ENCODE measurements at places on chromosomes 6 and 20.

DNA sequence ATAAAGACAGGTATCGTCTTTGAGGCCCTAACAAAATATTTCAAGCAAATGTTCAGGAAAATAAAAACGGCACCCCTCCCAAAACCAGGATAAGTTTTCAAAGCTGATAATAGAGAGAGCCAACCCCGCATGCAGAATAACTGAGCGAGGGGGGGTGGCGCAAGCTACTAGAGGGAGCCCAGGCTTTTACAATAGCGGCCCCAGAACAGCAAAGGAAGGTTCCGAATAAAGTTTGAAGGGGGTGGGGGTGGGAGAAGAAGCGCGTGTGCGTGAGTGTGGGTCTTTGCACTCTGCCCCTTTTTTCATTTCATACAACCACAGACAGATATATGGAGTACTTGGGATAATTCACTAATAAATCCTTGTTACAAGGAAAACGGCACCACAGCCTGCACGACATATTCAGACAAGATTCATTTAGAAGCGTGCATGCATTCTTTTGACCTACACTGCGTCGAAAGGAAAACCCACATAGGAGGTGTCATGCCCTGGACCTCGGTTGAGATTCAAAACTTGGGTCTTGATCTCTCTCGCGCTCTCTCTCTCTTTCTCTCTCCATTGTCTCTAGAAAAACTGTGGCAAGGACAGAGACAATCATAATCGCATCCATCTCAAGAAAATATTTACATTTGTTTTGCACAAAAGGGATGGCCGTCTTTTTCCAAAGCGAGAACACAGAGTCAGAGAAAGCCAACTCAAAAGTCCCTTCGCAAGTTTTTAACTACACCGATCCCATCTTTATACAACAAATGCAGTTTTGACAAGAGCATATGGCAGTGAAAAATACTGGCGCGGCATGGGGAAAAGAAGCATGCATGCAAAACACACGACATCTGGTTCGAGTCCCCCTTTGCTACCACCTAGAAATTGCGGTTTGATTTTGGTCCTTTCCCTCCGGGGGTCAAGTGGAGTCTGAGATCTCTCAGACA lies 1.6 kb downstream of the OLIG3 start:
- no peak for DNase-seq

DNA sequence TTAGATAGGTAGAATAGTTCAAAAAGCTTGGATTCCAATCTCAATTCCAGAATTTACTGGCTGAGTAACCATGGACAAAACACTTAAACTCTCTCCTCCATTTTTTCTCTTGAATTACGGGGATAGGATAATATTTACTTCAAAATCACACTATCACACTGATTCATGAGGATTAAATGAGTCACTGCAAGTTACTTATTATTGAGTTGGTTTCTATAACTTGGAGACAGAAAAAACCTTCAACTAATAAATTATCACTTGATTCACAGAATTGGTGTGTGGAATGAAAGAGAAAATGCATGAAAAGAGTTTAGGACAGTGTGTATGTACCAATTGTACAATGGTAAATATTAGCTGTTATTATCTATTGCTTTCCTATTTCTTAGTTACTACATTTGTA lies 585.2 kb downstream of the PHF3 start:
- DNase-seq: no peak

GRCh38 chr6:142697922-142698321 lies 247.1 kb downstream of the HIVEP2 start:
- no peak for DNase-seq

- no peak for DNase-seq
These were observed 5.4 kb downstream of the TRIM15 start for GRCh38 chr6:30168741-30169140.

DNA sequence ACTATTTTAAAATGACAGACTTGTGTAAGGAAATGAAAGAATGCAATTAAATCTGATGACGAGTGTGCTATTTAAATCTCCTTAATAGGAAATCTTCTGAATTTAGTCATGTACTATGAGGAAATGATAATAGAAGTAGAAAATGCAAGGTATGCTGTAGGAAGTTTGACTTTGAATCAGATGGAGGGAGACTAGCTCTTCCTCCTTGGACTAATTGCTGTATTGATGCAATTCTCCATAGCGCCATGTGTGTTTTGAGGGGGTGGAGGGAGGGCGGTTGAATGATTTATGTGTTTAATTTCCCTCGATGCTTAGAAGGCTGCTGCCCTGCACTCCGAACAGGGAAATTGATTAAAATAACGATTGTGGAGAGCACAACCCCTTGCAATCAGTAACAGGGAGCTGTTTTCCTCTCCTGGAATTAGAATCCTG lies 214.4 kb upstream of the PRND start:
- no peak for DNase-seq

GRCh38 chr20:35942243-35942642 lies 12.1 kb downstream of the SCAND1 start:
- no peak for DNase-seq

DNA sequence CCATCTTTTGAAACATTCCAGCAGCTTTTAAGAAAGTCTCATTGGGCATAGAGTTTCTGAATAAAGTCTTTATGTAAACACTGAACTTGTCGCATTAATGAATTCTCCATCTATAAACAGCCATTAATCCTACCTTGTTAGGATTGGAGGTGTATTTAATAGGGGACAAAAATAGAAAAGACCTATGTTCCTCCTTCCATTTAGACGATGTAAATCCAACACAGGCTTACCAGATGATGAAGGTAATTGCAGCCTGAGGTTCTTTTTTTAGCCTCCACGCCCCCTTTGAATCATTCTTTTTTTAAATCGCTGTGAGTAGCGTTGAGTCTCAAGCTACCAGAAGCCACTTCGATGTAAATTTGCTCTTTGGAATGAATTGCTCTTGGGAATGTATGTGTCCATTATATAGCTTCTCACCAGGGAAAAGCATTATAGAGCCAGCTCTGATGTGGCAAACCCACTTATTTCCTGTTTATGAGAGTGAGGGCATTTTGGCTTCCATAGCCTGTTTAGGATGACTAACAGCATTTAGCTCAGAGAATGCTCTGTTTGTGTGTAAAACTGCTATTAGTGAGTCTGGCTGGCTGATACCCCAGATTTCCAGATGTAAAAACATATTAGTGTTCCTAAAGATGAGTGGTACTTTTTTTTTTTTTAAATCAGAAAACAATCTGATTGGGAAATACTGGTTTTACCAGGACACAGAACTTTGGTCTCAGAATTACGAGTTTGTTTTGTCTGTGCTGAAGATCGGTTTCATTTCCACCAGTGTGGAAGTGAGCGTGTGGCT lies 74.9 kb upstream of the CLDN20 start:
- no peak for DNase-seq
